NCI-H2107 (cell line): ENCODE measurements at places on chromosomes 3 and 15.

DNA sequence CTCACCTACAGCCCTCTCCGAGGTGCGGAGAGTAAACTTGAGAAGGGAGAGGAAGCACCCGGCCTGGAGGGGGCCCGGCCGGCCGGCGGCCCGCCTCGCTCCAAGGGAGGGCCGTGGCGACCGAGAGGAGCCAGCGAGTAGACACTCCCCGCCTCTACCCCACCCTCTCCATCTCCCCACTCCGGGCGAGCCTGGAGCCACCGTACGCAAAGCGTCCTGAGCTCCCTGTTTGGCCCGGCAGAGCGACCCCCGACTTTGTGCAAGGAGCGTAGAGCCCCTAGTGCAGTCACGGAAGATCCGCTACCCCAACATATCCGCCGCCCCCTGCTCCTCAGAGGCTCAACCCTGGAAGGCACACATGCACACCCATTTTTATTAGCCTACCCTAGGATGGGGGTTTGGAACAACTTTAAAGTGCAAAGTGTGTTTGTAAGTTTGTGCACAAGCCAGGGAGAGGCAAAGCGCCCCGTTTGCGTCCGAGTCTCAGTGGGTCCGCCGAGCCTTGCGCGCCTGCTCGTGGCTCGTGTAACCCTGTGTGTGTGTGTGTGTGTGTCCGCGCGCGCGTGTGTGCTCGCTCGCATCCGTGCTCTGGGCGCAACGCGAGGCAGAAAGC, 508 bp upstream of the SMAD6 start:
- DNase-seq, result no peak

DNA sequence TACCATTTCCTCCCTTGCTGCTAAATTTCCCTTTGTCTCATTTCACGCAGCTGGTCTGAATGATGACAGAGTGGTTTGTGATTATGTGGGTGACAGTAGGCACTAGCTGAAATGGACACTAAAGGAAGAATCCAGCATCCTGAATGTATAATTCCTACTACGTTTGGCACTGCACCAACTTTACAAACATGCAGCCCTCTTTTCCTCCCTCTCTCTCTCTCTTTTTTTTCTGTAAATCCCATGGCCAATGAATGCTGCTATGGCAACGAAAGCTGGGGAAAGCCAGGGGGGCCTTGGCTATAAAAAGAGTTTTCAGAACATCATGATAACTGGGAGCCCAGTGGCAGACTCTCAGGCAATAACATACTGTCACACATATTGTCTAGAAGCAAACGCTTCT, 367.2 kb upstream of the AGTR1 start:
- DNase-seq, result no peak

DNA sequence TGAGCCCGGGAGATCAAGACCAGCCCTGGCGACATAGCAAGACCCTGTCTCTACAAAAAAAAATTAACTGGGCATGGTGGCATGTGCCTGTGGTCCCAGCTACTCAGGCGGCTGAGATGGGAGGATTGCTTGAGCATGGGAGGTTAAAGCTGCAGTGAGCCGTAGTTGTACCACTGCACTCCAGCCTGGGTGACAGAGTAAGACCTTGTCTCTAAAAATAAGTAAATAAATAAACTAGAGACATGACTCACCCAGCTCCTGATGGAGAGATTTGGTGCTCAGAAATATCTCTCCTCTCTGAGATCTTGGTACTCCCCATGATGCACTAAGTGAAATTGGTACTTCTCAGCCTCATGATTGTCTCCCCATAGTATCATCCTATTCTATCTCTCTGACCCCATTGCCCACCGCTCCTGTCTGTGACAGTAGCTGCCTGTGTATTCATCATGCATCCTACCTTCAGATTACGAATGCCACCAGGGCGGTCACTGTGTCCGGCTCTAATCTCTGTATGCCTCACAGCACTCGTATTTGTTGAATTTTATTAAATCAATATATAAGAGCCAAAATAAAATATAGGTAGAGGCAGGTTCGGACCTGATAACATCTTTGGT, 50.9 kb downstream of the ABHD2 start:
- DNase-seq, result no peak

DNA sequence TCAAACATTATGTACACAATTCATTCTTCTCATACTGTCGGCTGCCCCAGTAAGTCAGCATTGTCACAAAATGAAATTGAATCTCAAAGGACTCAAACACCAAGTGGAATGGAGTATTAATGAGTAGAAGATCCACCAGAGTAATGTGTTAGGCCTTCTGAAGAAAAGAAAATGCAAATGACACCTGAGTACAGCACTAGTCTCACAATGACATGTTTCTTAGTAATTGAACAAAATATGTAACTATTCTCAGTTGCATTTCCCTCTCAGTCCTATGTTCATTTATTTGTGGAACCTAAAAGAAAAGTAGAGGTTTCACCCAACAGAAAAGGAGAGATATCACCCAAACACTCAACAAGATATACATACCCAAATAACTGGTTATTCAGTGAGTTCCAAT, 283.9 kb upstream of the THBS1 start:
- DNase-seq, result no peak

DNA sequence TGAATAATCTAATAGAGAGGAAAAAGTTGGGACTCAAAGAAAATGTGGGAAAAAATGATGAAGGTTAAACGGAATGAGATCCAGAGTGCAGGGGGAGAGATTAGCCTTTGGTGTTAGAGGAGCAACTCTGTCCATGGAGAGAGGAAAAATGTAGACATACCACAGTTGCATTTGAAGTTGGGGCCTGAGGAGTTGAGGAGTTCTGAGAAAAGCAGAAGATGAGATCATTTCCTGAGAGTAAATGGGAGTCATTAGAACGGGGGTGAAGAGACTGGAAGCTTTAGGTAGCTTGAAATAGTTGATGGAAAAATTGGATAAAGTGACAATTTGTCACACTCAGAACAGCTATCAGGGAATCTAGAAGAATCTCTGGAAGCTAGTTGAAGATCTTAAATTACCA, 7.3 kb downstream of the CCR5AS start:
- no peak for DNase-seq

- DNase-seq, result no peak
Measured at GRCh38 chr3:193757457-193757856, 164.4 kb downstream of the OPA1 start.

DNA sequence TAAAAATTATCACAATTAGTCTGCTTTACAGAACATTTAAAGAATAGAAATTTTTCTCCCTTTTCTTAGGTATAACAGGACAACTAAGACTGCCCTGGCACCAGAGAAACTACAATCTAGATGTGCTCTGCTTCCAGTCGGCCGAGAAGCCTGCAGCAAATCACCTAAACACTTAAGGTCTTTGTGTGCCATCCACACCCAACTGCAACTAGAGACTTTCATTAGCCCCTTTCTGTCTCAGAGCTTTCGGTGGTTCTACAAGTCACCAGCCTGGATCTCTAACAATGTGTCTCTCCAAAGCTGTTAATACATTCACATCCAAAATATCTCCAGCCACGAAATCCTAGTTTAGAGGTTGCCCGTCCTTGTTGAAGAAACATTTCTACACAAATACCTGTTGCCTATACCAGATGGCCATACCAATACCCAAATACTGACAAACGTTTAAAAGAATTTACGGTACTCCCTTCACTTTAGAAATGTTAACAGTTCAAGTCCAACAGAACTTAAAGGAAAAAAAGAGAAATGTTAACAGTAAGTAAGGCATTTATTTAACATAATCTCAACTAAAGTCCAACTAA, 6.7 kb downstream of the PRC1 start:
- DNase-seq, result no peak

DNA sequence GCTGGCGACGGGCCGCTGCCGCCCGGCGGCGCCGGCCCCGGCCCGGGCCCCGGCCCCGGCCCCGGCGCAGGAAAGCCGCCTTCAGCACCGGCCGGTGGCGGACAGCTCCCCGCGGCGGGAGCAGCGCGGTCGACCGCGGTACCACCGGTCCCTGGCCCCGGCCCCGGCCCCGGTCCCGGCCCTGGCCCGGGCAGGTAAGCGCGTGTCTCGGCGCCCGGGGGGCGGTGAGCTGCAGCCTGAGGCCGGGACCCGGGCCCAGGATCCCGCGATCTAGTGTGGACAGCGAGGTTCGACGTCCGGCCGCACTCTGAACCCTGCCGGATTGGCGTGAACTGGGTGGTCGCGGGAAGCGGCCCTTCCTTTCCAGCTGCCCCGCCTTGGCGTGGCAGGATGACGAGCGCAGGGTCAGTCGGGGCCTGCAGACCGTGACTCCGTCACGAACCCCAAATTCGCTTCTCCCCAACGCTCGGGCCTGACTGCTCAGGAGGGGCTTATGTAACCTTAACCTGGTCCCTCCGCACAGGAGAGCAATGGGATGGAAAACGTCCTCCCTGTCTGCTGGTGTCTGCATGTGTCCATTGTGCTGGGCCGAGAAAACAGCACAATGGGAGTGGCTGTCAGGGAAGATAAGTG, 472 bp downstream of the BSN start:
- no peak for DNase-seq

- DNase-seq, result no peak
Measured at GRCh38 chr3:156727519-156728205, 53.3 kb downstream of the TIPARP start.

DNA sequence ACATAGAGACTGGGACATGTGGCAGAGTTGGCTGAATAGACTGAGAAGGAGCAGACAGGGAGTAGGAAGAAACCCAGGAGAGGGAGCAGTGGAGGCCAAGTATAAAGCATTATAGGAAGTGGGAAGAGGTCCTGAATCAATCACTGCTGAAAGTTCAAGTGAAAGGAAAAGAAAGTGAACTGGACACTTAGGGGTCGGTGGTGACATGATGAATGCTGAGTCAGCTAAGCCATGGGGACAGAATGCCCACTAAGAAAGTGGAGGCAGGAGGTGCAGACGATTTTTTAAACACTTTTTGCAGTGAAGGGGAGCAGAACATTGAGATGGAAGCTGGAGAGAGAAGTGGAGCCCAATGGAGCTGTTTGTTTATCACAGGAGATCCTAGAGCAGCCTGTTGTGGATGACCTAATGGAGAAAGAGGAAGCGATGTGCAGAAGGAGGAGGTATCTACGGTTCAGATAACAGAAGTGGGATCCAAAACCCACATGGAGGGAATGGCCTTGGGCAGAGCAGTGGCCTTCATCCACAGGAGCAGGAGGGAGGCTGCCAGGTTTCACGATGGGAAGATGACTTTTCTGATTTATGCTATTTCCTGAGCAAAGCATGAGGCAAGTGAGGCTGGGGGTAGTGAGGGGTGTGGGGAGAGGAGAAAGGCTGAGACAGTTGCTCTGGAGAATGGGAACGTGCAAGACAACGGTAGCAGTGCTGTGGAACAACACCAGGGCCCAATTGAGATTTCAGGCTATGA, 208.2 kb downstream of the RPLP1 start:
- no peak for DNase-seq

DNA sequence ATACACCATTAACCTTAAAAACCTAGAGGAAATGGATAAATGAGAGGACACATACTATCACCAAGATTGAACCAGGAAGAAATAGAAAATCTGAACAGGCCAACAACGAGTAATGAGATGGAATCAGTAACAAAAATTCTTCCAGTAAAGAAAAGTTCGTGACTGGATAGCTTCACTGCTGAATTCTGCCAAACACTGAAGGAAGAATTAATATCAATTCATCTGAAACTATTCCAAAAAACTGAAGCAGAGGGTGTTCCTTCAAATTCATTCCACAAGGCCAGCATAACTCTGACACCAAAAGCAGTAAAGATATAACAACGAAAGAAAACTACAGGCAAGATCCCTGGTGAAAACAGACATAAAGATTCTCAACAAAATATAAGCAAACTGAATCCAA, 195.8 kb upstream of the GPR149 start:
- no peak for DNase-seq

GRCh38 chr3:65855370-65856100, 183.2 kb downstream of the MAGI1 start:
- no peak for DNase-seq

GRCh38 chr3:151964743-151965142, 91.3 kb downstream of the SUCNR1 start:
- DNase-seq, result no peak

GRCh38 chr3:144282313-144282712, 310.7 kb downstream of the DIPK2A start:
- no peak for DNase-seq

DNA sequence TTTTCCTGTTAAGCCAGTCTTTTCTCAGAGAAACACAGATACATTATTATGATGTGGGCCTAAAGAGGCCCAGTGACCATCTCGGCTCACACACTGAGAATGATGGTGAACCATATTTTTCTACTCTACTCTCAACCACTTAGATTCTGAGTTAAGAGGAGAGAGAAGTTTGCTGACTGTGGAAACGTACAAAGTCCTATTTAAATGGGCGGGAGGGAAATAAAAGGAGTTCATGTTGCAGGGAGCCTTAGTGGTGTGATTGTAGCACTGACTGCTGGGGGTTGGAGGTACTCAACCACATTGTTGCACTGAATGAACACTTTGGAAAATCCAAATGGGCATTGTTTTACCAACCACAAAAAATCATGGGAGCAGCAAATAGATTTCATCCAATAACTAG, 51.0 kb downstream of the ATP8B4 start:
- no peak for DNase-seq

DNA sequence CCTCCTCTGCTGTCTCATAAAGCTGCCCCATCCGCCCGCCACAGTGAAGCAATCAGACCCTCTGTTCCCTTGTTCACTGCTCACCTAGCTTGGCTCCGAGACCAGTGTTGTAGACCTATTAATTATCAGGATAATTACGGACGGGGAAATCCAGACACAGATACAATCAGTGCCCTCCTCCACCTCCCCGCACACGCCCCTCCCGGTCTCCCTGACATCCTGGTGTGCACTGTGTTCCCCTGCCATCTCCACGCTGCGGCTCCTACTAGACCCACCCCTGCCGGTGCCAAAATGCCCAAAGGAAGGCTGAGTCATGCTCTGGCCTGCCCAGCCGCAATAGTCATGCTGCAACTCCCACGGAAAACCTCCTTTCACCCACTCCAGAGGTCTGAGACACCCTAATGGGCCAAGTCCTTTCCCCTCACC, 277.3 kb upstream of the TLE3 start:
- no peak for DNase-seq

DNA sequence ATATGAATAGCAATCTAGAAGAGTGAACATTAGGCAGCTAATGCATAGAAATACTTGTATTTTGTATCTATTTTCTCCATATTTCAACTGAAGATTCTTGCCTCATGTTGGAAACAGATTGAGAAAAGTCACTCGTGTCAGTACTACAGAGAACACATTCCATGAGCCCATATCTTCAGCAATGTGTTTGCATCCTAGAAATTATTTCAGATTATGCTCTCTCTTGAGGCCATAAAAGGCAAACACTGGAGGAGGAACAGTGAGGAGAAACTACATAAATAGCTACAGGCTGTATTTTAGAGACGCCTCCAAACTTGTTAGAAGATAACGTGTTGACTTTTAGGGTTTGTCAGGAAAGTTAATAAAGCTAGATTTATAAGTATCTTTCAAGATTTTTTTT, 906.9 kb downstream of the FHIT start:
- DNase-seq, result no peak

GRCh38 chr3:46435081-46435726, 28.1 kb downstream of the CCRL2 start:
- DNase-seq, result no peak
